GM12891 (cell line): ENCODE measurements at places on chromosomes 5 and 9.

DNA sequence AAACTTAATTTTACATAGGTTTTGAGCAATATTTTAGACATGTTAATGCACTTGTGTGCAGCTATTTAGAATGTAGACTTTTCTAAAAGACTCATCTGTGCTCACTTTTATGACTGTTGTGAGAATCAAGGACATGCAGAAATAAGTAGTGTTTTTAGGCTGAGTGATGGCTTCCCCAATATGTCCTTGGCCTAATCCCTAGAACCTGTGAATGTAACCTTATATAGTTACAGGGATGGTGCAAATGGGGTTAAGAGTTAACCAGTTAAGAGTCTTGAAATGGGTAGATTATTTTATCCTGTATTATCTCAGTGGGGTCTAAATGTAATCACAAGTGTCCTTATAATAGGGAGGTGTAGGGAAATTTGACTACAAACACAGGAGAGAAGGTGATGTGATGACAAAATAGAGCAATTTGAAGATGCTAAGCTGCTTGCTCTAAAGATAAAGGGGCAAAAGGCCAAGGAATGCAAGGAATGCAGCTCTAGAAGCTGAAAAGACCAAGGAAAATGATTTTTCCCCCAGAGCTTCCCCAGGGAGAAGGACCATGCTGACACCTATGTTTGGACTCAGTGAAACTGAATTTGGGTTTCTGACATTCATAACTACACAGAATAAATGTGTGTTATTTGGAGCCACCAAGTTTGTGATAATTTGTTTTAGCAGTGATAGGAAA lies 298.0 kb upstream of the PAPPA start:
- no peak for DNase-seq

DNA sequence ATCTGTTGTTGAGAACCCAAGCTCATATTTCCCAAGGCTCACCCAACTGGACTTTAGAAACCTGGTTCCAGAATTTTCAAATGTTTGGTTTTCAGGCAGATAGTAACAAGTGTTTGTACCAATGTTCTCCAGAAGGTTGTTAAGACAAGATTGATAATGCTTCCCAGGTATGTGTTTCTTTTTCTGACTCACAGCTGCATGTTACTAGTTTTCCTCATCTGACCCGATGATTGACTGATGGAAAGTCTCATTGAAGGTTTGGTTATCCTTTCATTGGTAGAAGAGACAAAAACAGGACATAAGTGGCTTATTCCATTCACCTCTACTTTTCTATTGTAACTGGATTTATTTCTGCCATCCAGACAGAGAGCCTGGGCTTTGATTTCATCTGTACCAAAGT lies 10.4 kb downstream of the BASP1 start:
- no peak for DNase-seq

DNA sequence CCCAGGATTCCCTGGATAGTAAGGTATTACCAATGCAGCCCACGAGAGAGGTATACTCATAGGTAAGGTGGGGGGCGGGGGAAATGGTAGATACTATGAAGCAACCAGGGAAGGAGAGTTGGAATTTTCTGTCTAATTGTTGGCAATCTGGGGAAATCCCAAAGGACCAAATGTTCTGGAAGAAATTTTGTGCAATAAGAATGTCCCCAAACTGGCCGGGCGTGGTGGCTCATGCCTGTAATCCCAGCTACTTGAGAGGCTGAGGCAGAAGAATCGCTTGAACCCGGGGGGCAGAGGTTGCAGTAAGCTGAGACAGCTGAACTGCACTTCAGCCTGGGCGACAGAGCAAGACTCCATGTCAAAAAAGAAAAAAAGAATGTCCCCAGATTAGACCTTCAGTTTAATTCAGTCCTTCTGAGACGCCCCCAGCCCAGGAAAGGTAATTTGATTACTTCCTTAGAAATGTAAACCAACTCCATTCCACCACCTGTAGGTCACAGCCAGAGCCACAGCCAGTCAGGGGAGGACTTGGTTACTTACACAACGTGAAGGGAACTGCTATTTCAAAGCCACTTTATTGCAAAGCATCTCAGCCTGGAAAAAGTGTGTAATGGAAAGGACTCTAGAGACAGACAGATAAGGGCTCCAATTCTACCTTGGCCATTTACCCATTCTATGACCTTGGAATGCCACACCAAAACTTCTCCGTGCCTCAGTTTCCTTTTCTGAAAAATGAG lies 50.0 kb upstream of the KLF4 start:
- no peak for DNase-seq

DNA sequence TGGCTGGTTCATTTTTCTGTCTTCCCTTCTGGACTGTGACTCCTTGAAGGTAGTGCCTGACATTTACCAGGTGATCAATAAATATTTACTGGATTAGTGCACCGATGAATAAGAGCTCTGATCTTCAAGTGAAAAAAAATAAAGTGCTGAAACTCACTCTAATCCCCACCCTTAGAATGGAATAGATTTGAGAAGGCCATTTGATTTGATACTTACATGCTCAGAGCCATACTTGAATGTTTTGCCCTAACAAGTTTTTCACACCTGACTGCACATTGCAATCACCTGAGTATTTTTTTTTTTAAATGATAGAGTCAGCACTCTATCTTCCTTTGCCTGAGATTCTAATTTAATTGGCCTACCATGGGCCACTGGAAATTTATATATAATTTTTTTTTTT lies 105.7 kb downstream of the LRRC70 start:
- DNase-seq = no peak

DNA sequence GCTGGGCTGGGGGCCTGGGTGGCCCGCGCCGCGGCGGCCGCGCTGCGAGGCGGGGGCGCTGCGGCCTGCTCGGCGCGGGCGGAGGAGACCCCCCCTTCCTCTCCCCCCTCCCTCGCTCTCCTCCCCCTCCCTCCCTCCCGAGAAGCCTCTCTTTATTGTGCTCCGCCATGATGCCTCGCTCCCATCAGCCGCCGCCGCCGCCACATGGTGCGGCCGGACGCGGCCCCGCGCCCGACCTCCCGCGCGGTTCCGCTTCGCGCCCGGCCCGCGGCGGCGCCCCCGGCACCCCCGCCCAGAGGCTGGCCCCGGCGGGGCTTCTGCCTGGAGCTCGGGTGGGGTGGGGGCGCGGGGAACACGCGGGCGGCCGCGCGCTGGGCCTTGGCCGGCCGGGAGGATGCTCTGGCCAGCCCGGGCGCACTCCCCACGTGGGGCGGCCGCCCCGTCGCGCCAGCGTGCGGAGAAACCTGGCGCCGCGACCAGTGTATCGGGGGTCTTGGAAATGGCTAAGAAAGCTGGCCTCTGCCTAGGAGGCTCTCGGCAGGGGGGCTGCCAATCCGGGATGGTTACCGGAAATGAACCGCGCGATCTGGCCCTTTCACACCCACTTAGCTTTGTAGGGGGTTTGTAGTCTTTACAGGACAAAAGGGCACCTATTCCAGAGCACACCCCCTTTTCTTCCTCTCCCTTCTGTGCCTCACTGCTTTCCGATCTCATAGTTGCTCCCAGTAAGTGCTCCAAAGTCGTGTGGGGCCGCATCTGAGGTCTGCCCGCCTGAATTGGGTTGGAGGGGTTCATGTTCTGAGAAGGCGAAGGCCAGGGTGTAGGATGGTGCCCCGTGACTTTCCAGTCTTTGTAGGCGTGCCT lies 1.0 kb downstream of the SET start:
- no peak for DNase-seq

GRCh38 chr9:2018764-2019558 lies 3.8 kb downstream of the SMARCA2 start:
- DNase-seq = no peak
